ENCODE measurements at places on chromosomes 11 and 22. TPM values are rescaled to one million over a fixed set of nuclear protein-coding genes. Genes with fewer than 3 reads are reported as not detected.

MYRF gene
- 4.2 TPM for total RNA-seq

TUB gene
- total RNA-seq = 16.4 TPM

APOL1 gene
- total RNA-seq = not detected

TP53AIP1 gene
- total RNA-seq = not detected

ARVCF gene
- 40.8 TPM for total RNA-seq

RANGAP1 gene
- 115 TPM for total RNA-seq

PGA3 gene
- not detected for total RNA-seq

SOX6 gene
- total RNA-seq = 0.03 TPM

- no peak for DNase-seq
Observed at GRCh38 chr22:49044091-49044490, 783.6 kb downstream of the BRD1 start.

GRCh38 chr11:117232092-117232878 is at the start of gene RNF214:
RNF214 (plus strand) TSS chr11:117232671; CDS start chr11:117234273, 1,602 bp downstream.
- peak; percentile 100 for DNase-seq

GRCh38 chr11:15276621-15277020 is 161.9 kb downstream of the INSC start:
- DNase-seq = no peak

GRCh38 chr11:125428486-125429173 is 67.4 kb downstream of the FEZ1 start:
- peak; percentile 62 for DNase-seq

GRCh38 chr11:75263944-75264349 is 23.4 kb downstream of the TPBGL start:
- no peak for DNase-seq

DNA sequence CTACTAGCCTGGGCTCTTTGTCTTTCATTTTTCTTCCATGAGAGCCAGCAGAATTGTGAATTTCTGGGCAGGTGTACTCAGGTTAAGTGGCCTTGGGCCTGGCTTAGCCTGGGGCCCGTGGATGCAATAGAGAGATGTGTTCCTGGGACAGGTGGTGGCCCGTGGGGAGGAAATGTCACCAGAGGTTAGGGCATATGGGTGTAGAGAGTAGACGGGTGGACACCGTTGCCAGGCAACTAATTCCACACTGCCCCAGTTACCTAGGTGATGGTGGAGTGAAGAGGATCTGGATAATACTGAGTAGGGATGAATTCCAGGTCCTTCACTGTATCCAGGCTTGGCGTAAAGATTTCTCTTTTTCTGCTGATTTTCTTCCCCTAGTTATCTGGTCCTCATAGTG is 175.0 kb downstream of the INSC start:
- no peak for DNase-seq

DNA sequence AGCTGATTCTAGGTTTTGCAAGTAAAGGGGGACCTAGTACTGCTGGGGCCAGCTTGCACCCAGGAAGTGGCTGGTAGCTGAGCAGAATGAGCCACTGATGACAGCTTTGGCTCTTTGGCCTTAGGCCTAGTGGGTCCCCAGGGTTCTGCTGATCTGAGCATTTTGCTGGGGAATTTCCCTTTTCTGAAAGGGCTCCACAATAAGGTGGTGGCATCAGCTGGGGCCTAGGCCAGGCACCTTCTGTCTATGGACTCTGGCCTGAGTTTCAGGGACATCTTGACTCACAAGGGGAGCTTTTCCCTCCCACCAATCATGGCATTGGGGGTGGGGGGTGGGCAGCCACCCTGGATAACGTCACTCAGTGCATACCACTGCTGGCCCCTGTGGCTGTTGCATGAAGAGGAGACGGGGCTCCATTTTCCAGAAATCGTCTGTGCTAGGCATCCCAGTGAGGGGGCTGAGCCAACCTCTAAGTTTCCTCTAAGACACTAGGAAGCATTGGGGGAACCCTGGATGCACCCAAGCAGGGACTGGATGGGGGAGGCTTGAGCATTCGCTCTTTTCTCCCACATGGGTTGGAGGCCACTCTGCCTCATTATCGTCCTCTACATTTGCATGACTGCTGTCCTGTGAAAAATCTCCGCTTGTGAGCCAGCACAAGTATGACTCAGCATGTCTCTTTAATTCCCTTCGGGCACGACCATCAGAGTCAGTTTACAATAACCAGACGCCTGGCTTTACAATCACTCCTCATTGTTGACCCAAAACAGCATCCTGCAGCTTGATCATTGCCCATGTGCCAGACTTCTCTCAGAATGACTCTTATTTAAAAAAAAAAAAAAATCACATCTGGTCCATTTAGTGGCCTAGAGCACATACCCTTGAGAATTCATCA is 145.0 kb upstream of the THY1 start:
- DNase-seq = no peak

GRCh38 chr11:123451183-123451781 is 21.2 kb downstream of the GRAMD1B start:
- no peak for DNase-seq

DNA sequence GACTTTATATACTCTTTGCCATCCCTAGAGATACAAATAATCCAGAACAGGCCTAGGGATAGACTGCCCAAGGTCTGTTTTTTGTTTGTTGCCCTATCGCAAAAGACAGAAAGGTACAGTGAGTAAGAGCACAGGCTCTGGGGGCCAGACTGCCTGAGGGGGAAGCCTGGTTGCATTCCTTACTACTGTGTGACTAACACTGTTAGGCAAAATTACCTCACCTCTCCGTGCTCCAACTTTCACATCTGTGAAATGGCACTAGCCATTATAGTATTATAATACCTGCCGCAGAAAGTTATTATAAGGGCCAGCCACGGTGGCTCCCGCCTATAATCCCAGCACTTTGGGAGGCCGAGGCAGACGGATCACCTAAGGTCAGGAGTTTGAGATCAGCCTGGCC is 14.5 kb downstream of the SLC35F2 start:
- no peak for DNase-seq

DNA sequence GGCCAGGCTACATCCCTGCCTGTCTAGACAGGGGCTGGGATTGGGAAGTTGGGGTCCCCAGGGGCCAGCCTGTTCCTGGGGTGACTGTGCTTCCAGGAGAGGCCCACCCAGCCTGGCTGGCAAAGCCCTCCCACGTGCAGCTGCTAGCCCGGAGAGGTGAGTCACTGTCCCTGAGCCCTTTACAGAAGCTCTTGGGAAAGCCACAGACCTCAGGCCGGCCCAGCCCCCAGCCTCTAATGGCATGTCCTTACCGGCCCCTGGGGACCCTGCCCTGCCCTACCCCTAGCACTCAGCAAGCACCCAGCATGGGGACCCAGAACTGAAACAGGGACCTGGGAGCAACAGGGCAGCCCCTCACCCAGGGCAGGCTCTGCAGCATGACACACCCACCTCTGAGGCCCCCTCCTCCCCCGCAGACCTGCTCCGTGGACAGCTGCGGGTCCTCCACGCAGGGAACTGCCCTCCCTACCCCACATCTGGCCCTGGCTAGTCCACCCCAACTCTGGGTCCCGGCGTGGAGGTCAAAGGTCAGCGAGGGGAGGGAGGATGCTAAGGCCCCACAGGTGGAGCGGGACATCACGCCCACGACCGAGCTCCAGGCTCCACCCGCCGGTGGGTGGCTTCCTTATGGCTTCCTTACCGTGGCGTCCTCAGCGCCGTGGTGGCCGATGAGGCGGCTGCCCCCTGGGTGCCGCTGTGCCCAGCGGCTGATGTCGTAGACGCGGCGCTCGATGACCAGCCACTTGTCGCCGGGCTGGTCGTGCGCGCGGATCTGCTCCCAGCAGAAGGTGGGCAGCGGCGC is 615 bp downstream of the FADS3 start:
- DNase-seq = peak; percentile 80

Data from H7 (cell line).